ENCODE measurements at places on chromosomes 12 and 14.

GRCh38 chr14:56400109-56400825 is 179.3 kb upstream of the TMEM260 start:
- DNase-seq = no peak

DNA sequence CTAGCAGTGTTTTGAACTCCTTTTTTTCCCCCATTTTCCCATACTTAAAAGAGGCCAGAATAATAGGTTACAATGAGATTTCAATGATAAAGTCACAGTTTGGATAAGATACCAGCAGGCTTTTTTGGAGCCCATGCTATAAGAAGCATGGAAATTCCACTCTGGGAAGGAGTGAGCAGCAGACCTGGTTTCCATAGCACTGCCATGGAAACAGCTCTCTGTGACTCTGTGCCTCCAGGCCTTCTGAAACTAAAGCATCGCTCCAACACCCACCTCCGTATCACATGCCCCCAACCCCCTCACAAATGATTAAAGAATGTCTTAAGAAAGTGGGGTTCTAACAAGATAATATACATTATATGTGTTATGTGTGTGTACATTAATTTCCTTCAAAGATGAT is 165.0 kb downstream of the GRIN2B start:
- DNase-seq = no peak

GRCh38 chr12:27243006-27243405 is 1.1 kb upstream of the STK38L start:
- no peak for DNase-seq

DNA sequence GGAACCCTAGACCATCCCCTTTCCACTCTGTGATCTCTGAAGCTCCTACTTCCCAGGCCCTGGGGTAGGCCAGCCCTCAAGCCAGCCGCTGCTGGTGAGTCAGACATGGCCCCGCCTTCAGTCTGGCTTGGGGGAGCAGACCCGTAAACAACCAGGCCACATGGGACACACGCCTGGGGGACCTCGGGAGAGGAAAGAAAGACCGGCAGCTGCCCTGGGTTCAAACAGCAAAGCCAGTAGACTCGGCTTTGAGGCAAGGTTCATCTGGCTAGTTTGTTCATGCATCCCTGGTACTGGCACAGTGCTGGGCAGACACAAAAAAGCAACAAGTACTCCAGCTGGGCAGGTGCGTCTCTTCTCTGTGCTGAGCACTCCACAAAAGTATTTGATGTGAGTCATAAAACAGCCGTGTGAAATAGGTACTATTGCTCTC is 101.9 kb downstream of the SETD3 start:
- no peak for DNase-seq

DNA sequence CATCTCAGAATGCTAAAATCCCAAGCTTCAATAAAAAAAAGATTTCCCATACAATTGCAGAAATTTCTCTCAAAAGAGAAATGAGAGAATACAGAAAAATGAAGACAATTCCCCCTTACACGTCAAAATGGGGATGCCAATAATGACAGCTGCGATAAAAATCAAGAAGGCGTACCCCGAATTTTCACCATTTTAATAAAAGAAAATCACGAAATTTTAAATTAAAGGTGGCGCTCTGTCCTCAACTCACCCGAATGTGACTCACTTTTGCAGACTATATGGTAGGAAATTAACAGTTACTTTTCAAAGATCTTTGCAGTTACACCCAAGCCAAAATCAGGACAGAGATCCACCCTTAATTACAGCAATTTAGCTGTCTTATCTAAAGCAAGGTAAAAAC is 2.1 kb downstream of the ATP2B1 start:
- DNase-seq = no peak

GRCh38 chr14:26846388-26846787 is 248.6 kb upstream of the NOVA1 start:
- no peak for DNase-seq

- peak; percentile 83 for DNase-seq
Measured at GRCh38 chr12:107320033-107320928, 226.9 kb upstream of the CRY1 start.

DNA sequence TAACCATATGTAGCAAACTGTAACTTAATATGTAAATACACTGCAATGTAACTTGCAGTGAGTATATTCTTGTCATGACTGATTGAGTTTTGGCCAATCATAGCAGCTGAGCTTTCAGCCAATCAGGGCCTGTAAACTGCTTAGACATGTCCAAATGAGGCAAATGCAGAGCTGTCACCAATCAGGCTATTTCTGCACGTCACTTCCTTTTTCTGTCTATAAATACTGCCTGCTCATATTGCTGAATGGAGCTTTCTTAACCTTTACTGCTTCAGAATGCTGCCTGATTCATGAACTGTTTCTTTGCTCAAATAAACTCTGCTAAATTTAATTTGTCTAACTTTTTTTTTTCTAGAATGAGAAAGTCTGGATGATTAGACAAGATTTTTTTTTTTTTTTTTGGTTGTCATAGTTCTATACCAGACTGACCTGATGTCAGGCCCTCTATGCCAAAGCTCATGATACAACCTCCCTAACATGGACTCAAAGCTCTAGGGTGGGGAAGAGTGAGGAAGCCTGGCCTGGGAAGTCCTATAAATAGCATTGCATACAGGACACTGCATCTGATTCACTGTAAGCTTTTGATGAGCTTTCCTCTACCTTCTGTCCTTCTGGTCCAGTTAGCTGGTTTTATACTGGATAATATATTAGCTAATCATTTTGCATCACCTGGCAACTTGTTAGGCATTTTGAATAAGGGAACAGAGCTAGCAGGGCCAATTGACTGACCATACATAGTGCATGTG is 12.0 kb downstream of the MGP start:
- DNase-seq = no peak

DNA sequence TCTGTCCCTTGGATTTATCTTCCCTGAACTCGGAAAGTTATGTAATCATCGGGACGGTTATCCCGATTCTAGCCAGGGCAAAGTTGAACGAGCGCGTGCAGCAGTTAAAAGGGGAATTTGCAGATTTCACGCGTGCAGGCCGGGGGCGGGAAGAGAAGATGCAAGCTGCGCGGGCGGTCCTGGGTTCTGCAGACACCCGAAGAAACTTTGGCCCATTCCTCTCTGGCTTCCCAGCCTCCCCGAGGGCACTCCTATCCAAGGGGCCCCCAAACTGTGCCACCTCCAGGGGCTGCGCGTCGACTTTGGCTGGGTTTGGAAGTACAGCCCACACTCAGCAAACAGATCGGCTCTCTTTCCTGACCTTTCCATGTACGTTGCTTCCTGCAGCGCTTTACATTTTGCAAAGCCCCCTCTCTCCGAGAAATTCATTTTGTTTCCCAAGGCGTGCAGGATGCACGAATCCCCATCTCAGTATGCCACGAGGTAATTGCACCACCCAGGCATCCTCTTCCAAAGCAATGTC is 941 bp upstream of the PPP1CC start:
- DNase-seq = no peak

- DNase-seq = no peak
Measured at GRCh38 chr12:80118565-80119324, 19.4 kb downstream of the OTOGL start.

- DNase-seq = peak; percentile 29
Measured at GRCh38 chr12:7131502-7131866, 1.3 kb downstream of the CLSTN3 start.

DNA sequence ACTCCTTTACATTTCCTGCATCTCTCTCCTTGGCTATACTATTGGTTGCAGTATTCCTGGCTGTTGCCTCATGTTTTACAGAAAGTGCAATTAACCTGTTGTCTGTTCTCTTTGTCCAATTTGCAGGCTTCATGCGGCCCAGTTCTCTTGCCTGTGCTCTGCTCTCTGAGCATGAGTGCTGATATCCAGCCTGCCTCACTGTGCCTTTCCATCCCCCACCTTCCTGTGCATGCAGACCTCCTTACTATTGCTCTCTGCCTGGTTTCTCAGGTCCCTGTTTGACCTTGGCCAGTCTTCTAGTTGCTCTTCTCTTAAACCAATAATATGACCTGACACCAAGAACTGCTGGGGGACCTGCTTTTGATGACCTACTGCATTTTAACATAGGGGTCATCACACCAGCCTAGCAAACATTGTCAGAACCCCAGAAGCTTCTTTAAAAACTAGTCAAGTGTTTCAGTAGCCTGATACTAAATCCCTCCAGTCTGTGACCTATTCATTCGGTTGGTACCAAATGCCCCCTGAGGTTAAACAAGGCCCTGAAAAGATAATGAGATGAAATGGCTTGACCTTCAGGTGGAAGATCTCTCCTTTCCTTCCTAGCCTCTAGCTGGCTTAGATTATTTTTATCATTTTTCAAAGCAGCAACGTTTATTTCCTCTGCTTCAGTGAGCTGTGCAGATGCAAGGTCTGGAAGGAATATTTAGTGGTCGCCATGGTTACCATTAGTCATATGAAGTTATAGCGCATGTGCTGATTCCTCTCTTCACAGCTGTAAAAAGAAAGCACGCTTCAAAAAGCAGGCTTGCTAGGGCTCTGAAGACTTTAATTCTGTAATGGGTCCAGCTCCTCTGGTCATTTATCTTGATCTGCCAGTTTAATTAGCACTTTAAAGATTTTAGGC is 216.5 kb downstream of the PHLDA1 start:
- DNase-seq = peak; percentile 13

DNA sequence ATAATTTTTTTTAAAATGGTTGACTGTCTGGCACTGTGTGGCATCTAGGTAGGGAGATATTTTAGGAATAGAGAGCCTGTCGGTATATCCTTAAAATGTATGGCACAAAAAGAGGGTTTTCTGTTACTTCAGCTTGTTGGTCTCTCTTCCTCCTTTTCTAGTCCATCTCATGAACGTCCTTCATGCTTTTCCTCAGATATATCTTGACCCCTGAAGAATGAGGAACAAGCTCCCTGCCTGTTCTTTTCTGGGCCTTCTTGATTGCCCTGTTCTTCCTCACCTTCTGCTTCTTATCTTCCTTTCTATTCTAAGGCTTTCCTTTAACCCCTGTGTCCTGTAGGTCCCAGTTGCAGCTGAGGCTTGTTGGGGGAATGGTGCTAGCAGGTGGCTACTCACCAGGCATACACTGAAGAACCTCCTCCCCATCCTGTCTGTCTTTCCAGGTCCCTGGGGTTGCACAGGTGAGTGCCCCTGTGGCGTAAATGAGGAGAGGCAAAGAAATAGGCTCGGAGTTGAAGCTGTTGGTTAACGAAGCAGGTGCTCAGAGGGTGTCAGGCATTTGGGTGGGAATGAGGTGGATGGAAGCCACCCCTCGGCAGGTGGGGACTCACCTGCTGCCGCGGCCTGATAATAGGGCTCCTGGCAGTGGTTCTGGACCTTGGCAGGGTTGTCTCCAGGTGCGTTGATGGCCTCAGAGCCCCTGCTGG is 7.2 kb upstream of the C1R start:
- no peak for DNase-seq

DNA sequence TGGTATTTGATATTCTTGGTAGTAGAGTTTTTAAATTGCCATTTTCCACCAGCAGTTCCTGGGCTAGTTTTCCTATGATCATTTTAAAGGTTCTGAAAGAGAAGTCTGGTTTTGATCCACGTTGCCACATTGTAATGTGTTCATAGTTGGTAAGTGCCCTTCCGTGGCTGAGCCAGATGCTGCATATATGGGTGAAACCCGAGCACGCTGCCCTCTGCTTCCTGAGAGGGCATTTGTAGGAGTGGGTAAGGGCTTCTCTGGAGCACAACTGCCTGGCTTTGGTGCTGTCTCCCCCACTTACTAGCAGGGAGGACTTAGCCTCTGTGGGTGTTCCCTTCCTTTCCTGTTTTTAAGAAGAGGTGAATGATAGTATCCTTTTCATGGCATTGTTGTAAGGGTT is 7.1 kb downstream of the SNRNP35 start:
- DNase-seq = no peak

GRCh38 chr14:23437133-23438100 is 2.0 kb upstream of the MYH7 start:
- no peak for DNase-seq

GRCh38 chr14:72986857-72987256 is 40.0 kb downstream of the ZFYVE1 start:
- DNase-seq = no peak

DNA sequence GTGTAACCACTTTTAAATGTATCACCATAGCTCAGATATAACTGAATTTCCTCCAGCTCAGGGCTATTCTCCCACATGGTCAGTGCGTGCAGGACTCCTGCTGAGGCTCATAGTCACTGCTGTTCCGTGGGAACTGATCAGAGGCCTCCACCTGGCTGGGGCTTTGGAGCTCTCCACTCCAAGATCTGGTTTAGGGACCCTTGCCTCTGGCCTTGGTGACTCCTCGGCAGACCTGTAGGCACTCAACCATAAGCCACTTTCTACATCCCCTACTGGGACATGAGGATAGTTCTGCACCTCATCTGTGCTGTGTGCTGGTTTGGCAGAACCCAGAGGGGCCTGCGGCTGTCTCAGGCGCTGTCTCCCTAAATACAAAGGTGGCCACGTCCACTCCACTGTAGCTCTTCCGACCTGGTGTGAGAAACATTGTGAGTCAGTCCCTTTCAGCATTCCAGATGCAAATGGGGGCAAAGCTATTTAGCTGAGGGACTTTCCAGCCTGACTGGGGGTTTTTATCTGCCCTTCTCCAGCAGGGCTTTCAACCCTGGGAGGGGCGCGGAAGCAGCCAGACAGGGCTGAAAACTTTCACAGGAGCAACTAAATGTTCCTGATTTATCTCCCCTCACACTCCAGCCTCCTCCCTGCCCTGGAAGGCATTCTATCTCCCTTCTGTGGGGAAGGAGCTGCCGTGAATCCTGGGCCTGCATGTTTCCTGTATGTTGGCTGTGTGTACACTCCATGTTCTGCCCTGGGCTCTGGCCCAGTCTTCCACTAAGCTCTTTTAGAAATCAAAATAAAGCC is 218.3 kb upstream of the DAAM1 start:
- DNase-seq = no peak

GRCh38 chr12:30043151-30043847 is 259.6 kb upstream of the TMTC1 start:
- DNase-seq = no peak

GRCh38 chr14:77281852-77282410 is 10.9 kb upstream of the NGB start:
- no peak for DNase-seq

DNA sequence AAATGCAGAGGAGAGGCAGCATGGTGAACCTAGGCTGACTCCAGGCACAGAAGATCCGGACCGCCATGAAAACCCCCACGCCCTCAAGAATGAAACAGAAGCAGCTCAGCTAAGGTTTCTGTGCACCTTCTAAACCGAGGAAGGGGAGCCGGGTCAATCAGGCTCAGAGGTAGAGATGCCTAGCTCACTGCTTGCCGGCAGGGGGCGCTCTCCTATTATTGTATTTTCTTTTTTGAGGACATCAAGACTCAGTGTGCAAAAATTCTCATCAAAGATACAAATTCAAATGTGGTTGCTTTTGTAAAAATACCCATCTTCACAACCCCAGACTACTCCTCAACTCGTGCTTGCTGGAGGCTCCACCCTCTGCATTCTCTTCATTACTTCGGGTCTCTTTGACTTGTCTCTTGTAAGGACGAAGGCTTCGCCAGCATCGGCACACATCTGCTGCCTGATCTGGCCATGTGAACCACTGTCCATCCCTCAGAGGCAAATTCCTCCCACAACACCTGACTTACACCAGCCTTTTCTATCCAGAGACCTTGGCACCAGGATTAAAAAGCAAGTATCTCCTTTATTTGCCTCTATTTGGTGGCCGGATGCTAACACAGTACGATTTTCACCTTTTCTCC is 33.4 kb upstream of the RNASE3 start:
- DNase-seq = peak; percentile 62
